ENCODE measurements at places on chromosomes 1 and 21. TPM values are rescaled to one million over a fixed set of nuclear protein-coding genes. Genes with fewer than 3 reads are reported as not detected.

GRCh38 chr1:167472752-167473521 is 45.4 kb downstream of the CD247 start:
- peaks cover 6% of the 10 kb centered on the region for H3K36me3 ChIP-seq
- no peak for DNase-seq
- H3K4me3 ChIP-seq, result peak overlapping the region; percentile 91

DNA sequence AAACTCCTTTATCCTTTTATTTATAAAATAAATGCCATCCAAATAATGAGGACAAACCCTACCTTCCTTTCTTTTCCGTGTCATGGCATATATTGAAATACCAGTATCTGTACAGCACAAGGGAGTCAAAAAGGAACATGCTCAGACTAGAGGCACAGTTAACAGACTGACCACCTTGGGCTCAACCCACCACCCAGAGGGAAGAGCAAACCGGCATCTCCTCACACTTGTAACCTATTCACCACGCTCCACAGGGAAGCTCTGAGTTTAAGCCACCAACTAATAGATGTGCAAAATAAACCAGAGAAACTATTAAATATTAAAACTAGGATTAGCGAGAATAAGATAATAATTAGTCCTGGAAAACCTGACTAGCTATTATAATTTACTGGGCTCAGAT is 112.7 kb downstream of the SIPA1L2 start:
- no peak overlapping the region for H3K27ac ChIP-seq
- H3K36me3 ChIP-seq, result no peaks in the 10 kb centered on the region
- no peak for DNase-seq
- H3K27me3 ChIP-seq, result peaks cover 7% of the 10 kb centered on the region
- H3K4me3 ChIP-seq, result no peak overlapping the region
- H3K4me1 ChIP-seq, result peaks cover 2% of the 10 kb centered on the region

GRCh38 chr1:21861602-21862429 is 49.8 kb downstream of the LDLRAD2 start:
- H3K4me1 ChIP-seq, result no peaks in the 10 kb centered on the region
- DNase-seq, result no peak
- no peak overlapping the region for H3K4me3 ChIP-seq
- peaks cover 5% of the 10 kb centered on the region for H3K36me3 ChIP-seq
- H3K27me3 ChIP-seq, result peaks cover 1% of the 10 kb centered on the region

- no peaks in the 10 kb centered on the region for H3K4me1 ChIP-seq
- no peak for DNase-seq
- no peaks in the 10 kb centered on the region for H3K36me3 ChIP-seq
- no peak overlapping the region for H3K27ac ChIP-seq
- H3K27me3 ChIP-seq, result no peaks in the 10 kb centered on the region
- no peak overlapping the region for H3K4me3 ChIP-seq
These were observed 76.5 kb upstream of the WDR26 start for GRCh38 chr1:224510880-224511645.

- no peaks in the 10 kb centered on the region for H3K27me3 ChIP-seq
- H3K4me3 ChIP-seq, result no peak overlapping the region
- H3K4me1 ChIP-seq, result no peaks in the 10 kb centered on the region
- no peak overlapping the region for H3K27ac ChIP-seq
These were observed 143.6 kb downstream of the GABPA start for GRCh38 chr21:25878344-25878743.

Gene CYYR1
- total RNA-seq, result not detected

Gene CPTP
- 25.5 TPM for total RNA-seq

Gene RPTN
- total RNA-seq, result not detected
